Cortex of kidney (tissue), 1 donor: ENCODE measurements at places on chromosomes 5 and 9.

DNA sequence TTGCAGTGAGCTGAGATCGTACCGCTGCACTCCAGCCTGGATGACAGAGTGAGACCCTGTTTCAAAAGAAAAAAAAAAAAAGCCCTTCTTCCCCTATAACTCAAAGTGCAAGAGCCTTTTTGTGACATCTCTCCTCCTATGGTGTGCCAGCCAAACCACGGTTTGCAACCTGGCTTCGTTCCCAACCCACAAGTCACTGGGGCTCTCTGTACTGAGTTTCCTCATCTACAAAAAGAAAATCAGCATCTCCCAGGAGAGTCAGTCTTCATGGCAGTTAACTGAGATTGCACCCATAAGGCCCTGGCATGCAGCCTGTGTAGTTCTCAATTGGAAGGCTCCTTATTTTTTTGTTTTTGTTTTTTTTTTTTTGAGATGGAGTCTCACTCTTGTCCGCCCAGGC, 14.8 kb downstream of the ODF2 start:
- no peak for DNase-seq

GRCh38 chr5:24110004-24110615, 534.7 kb downstream of the CDH10 start:
- no peak for DNase-seq

DNA sequence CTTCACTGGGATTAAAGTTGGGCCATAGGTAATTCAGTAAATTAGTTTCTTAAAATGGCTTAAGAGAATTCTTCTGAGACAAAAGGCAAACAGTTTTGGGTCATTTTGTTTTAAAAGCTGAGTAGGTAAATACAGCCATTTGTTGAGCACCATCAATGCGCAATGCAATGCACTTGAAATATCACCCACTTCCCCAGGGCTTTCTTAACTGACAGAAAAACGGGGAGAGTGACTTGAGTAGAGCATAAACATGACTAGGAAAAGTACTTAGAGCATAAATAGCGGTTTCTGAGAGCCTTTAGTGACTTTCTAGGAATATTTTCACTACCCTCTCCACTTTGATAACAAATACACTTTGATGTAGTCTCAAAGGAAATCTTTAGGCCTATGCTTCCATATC, 27.2 kb downstream of the MLANA start:
- DNase-seq: no peak

GRCh38 chr5:133785182-133785581, 172.8 kb upstream of the FSTL4 start:
- DNase-seq: no peak

DNA sequence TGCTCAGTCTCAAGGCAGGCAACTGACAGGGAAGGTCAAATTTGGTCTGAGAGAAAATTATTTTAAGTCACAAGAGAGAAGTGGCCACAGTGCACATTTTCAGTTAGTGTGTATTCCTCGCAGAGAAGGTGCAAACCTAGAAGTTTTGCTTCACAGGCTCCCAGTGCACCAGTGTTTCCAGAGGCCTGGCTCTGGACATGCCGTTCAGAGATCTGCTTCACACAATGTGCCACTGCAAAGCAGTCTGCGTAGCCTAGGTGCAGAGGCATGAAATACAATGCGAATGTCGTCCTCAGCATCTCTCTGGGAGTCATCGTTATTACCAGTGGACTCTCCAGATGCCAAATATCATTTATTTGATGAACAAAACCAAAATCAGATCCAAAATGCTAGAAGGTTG, 147.8 kb downstream of the MAPKAP1 start:
- DNase-seq: no peak

DNA sequence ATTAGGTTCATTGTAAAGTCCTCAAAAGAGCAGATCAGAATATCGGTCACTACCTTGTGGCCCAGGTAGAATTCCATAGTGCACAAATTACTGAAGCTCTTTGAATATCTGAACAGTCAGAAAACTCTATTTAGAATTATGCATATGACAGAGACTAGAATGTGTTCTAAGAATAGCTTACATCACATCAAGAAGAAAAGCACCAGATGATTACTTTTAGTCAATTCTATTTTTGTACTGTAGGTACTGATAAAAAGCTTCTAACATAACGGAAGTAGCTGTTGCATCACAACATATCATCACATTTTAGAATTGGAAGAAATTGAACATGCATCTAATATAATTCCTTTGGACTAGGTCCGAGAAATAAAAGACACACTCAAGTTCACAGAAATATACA, 946.6 kb upstream of the ARRDC3 start:
- DNase-seq: no peak

GRCh38 chr5:142998316-142999020, 228.3 kb downstream of the ARHGAP26 start:
- DNase-seq: no peak
